Type B pancreatic cell (in vitro differentiated cells): ENCODE measurements at places on chromosomes 11 and 22. TPM values are rescaled to one million over a fixed set of nuclear protein-coding genes. Genes with fewer than 3 reads are reported as not detected.

GRCh38 chr22:45540122-45540521 is 37.4 kb downstream of the FBLN1 start:
- no peaks in the 10 kb centered on the region for H3K27me3 ChIP-seq
- H3K36me3 ChIP-seq: peaks cover 22% of the 10 kb centered on the region
- peaks cover 5% of the 10 kb centered on the region for H3K4me1 ChIP-seq
- H3K4me3 ChIP-seq: no peak overlapping the region

DNA sequence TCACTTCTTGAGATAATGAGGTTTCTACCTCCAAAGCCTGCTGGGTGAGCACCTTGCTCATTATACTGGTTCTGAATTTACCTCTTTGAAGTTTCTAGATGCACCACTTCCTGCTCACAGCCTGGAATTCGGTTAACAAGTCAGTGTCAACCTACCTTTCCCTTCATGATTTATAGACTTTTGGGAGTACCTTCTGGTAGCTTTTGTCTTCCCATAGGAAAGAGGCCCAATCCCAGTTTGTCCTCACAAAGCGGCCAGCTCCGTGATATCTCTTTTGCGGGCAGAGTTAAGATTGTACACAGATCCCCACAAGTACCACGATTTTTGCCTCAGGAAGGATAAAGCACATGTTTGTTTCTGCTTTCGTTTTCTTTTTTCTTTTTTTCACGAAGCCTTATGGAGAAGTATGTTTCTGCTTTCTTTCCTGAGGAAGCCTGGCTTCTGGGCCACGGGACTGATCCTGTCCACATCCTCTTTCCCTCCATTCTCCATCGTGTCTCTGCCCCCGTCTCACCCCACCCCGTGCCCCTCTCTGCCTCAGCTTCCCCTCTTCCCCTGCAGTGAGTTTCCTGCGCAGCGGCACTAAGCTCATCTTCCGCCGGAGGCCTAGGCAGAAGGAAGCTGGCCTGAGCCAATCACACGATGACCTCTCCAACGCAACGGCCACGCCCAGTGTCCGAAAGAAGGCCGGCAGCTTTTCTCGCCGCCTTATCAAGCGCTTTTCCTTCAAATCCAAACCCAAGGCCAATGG is 5.7 kb upstream of the HINFP start:
- H3K27ac ChIP-seq: no peak overlapping the region
- no peaks in the 10 kb centered on the region for H3K27me3 ChIP-seq
- peaks cover 6% of the 10 kb centered on the region for H3K4me1 ChIP-seq
- no peak for DNase-seq

DNA sequence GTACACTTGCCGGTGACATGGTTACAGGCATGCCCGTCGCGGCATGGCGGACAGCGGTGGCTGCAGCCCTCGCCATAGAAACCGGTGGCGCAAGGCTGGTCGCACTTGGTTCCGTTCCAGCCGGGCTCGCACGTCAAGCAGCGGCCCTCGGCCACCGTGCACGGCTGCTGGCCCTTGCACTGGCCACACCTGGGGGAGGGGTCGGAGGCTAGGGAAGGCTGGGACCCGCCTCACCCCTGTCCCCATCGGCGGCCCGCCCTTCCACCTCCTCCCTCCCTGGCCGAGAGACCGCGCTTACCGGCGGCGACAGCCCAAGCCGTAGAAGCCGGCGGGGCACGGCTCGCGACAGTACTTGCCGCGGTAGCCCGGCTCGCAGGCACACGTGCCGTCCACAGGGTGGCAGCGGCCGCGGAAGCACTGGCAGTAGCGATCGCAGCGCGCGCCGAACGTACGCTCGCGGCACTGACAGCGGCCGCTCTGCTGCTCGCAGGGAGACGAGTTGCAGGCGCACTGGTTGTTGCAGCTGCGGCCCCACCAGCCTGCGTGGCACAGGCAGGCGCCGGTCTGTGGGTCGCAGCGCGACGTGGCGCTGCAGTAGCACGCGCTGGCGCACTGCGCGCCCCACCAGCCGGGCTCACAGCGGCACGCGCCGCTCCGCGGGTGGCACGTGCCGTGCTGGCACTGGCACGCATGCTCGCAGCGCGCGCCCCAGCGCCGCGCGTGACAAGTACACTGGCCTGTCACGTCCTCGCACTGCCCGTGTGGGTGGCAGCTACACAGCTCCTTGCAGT is 6.7 kb downstream of the SCARF2 start:
- H3K4me1 ChIP-seq: peaks cover 24% of the 10 kb centered on the region

GRCh38 chr22:37326726-37327125 is 44.4 kb downstream of the CYTH4 start:
- peaks cover 9% of the 10 kb centered on the region for H3K4me1 ChIP-seq
- H3K36me3 ChIP-seq: no peaks in the 10 kb centered on the region
- H3K4me3 ChIP-seq: peak overlapping the region; percentile 67
- H3K27ac ChIP-seq: peak overlapping the region; percentile 28

DNA sequence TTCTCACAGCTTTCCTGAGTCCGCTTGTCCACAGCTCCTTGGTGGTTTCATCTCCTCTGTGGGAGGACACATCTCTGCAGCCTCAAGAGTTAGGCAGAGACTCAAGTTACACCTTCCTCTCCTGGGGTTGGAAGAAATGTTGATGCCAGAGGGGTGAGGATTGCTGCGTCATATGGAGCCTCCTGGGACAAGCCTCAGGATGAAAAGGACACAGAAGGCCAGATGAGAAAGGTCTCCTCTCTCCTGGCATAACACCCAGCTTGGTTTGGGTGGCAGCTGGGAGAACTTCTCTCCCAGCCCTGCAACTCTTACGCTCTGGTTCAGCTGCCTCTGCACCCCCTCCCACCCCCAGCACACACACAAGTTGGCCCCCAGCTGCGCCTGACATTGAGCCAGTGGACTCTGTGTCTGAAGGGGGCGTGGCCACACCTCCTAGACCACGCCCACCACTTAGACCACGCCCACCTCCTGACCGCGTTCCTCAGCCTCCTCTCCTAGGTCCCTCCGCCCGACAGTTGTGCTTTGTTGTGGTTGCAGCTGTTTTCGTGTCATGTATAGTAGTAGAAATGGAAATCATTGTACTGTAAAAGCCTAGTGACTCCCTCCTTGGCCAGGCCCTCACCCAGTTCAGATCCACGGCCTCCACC is 11.7 kb downstream of the RASD2 start:
- H3K27me3 ChIP-seq: peaks cover 16% of the 10 kb centered on the region
- no peak overlapping the region for H3K27ac ChIP-seq
- peaks cover 14% of the 10 kb centered on the region for H3K4me1 ChIP-seq
- DNase-seq: no peak
- no peak overlapping the region for H3K4me3 ChIP-seq
- H3K36me3 ChIP-seq: no peaks in the 10 kb centered on the region

The FAM83F gene
- total RNA-seq: 12.4 and 37.5 TPM in 2 replicates

The MPEG1 gene
- total RNA-seq: not detected in 2 replicates
